ENCODE measurements at places on chromosomes 3 and 15.

GRCh38 chr3:73365756-73366397 is 258.9 kb downstream of the PDZRN3 start:
- DNase-seq = no peak

DNA sequence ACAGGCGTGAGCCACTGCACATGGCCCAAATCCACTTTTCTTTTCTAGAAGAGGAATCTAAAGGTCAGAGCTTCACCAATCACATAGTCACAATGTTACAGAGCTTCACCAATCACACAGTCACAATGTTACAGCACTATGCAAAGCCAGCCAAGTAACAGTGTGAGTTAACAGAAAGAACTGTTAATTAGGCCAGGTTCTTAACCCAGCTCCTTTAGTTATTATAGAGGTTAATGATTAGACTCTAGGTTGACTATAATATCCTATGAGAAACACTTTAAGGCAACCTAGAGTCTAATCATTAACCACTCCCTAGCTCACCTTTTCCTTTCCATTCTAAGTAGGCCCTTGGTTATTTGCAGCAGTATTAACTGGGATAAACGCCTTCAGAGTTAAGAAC is 54.0 kb downstream of the TASOR start:
- no peak for DNase-seq

DNA sequence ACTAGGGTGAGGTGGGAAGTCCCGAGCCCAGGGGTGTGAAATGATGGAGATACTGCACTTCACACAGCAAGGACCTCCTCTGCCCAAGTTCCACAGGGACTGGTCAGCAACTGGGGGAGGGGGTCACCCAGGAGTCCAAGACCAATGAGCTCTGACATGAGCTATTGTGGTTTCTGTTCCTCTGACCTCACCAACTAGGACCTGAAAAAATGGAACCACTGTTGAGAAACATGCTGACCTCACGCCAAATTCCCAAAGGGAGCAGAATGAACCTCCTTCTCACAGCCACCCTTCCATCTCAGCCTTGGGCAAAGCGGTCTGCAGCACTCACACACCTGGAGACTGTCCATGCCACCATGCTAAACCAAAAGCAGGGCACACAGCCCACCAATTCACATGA is 69.3 kb downstream of the LRIG1 start:
- DNase-seq = no peak

DNA sequence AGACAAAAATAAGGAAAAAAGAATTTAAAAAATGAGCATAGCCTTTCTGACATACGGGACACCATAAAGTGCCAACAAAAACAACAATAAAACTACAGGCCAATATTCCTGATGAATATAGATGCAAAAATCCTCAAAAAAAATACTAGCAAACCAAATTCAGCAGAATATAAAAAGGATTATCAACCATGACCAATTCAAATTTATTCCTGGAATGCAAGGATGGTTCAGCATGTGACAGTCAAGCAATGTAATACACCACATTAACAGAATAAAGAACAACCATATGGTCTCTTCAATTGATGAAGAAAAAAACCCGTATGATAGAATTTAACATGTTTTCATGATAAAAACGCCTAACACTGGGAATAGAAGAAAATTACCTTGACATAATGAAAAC is 341.7 kb downstream of the PYDC2 start:
- no peak for DNase-seq

GRCh38 chr3:9040996-9041395 is 77.7 kb upstream of the RAD18 start:
- no peak for DNase-seq

- no peak for DNase-seq
Observed at GRCh38 chr3:101941318-101942040, 92.2 kb downstream of the NFKBIZ start.

GRCh38 chr3:18891641-18892040 is 256.7 kb upstream of the KCNH8 start:
- no peak for DNase-seq

GRCh38 chr3:102189956-102190723 is 244.7 kb upstream of the ZPLD1 start:
- DNase-seq = no peak

GRCh38 chr15:71591057-71591456 is 219.3 kb upstream of the NR2E3 start:
- no peak for DNase-seq

DNA sequence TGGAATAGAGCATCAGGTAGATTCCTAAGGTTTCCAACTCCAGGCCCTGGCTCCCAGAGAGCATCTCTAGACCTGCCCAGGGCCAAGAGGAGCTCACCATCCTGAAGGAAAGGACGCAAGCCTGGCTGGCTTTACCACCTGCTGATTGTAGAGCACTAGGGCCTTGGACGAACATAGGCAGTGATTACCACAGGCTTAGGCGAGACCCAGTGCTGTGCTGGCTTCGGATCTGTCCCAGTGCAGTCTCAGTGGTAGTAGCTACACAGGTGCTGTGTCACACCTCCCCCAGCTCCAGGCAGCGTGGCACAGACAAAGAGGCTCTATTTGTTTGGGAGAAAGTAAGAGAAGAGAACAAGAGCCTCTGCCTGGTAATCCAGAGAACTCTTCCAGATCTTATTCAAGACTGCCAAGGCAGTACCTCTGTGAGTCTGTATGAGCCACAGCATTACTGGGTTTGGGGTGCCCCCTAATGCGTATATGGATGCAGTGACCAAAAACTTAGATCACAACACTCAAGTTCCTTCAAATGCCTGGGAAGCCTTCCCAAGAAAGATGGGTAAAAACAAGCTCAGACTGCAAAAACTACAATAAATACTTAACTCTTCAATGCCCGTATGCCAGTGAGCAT is 25.4 kb downstream of the ISG20 start:
- no peak for DNase-seq

DNA sequence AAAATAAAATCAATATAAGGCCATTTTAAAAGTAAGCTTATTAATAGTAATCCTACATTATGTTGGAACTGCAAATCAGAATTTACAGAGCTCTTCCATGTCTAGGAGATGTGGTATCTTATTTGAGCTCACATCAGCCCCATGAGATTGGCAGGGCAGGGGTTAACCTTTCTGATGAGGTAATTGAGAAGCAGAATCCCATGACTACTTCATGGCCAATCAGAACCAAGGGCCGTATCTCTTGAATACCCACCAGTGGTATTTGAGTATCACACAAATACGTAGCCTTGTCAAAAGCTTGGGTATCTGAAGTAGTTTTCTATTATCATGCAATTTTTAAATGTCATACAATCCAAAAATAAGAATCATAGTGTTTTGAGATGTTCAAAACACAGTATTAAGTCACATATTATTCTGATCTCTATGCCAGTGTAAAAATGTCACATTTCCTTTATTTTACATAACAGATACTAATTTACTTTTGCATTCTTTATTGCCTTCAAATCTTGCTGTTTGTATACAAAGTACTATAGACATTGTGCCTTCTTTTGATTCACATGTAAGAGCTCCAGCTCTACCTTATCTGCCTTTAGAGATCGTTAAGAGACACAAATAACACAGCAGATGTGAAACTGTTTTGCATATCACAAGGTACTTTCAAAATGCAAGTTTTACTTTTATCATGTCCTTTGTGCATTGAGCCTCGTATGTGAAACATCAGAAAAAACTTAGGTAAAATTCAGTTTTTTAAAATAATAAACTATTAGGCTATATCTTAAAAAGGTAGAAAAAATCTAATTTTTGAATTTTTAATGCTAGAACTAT is 251.7 kb upstream of the GOLGA6L4 start:
- DNase-seq = no peak

DNA sequence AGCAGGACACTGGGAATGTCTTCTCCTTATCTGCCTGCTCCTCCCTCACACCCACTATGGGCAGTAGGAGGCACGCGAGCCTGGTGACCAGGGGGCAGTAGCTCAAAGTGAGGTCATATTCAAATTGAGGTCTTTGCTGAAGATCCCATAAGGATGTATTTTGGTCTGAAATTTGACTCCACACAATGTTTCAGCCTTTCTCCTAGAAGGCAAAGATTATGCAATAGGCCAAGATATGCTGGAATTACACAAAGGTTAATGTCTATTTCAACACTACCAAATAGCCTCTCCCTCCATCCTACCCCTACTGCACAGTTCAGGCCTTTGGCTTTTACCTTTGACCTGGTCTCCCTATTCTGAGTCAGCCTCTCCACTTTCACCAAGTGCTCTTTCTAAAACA is 203.0 kb downstream of the TIGIT start:
- DNase-seq = no peak

DNA sequence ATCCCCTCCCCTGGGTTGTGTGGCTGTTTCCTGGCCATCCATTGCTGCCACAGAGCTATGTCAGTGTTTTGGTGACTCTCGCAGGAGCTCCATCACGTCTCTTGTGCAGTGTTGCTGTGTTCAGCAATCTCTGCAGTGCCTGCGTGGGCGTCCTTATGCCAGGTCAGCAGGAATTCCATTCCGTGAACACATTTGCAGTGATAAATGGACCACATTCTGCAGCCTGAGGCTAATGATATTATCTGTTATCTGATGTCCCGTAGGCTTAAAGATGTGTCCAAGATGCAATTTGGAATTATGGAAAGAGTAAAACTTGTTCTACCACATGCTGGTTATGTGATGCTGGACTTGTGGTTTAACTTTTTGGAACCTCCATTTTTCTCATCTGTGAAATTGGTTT is 25.5 kb upstream of the COL6A6 start:
- no peak for DNase-seq

GRCh38 chr15:31080591-31081014 is 20.9 kb downstream of the TRPM1 start:
- DNase-seq = no peak

- no peak for DNase-seq
Observed at GRCh38 chr15:55802600-55803376, 59.8 kb upstream of the PRTG start.

DNA sequence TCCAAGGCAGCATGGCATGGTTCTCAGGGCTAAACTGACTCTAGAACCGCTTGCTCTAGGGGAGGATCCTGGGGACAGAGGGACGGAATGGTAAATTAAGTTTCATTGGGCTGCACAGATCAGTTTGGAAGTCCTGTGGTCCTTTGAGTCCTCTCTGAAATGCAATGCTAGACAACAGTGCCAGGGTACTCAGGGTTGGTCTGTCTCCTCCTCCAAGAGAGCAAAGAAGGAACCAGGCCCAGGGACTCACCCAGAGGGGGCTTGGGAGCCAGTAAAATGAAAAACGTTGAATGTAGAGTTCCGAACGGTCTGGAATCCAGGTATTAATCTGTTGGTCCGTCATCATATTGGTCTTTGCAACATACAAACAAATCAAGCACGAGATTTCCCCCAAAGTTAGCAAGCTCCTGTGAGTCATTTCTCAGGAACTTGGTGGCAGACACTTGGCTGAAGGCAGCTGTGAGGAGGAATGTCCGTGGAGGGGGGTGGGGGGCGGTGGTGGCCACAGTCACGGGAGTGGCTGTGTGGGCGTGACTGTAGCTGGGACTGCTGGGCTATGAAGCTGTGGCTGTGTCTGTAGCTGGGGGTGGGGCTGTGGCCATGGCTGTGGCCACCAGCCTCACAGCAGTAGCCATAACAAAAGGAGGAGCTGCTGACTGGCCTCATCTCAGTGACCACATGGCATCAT is 361.0 kb downstream of the SHQ1 start:
- DNase-seq = peak; percentile 31

GRCh38 chr3:119492810-119493209 is 5.5 kb upstream of the TIMMDC1 start:
- no peak for DNase-seq

- no peak for DNase-seq
Observed at GRCh38 chr3:131561511-131561910, 58.7 kb upstream of the MRPL3 start.

DNA sequence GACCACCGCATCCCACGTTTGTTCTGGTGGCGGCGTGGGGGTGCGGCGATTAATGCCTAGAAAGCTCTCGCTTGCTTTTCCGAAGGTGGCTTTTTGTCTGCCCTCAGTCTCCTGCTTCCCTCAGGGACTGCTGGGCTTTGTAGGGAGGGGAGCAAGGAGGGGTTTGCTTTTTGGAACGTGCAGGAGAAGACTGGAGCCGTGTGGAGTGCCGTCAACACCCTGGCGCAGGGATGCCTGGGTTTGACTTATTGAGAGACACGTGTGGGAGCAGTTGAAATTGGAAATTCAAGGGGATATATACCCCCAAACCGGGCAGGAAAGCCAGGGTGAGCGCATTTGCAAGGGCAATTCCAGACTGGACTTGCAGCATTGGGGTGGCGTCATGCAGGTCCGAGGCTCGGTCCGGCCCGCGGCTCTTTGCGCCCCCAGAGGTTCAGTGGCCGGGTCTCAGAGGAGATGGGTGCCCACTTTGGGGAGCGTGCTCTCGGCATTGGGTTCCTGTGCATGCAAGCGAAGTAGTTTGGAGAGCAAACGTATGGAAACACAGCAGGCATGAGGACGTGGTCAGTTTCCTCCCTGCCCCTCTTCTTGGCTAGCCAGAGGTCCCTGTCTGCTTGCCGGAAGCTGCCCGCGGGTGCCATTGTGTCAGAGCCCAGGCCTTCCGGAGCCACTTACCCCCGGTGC is 2.1 kb downstream of the EPHB1 start:
- peak; percentile 44 for DNase-seq

GRCh38 chr15:84944311-84944710 is 37.3 kb upstream of the PDE8A start:
- DNase-seq = no peak

GRCh38 chr15:66620341-66620740 is 54.5 kb upstream of the LCTL start:
- no peak for DNase-seq

DNA sequence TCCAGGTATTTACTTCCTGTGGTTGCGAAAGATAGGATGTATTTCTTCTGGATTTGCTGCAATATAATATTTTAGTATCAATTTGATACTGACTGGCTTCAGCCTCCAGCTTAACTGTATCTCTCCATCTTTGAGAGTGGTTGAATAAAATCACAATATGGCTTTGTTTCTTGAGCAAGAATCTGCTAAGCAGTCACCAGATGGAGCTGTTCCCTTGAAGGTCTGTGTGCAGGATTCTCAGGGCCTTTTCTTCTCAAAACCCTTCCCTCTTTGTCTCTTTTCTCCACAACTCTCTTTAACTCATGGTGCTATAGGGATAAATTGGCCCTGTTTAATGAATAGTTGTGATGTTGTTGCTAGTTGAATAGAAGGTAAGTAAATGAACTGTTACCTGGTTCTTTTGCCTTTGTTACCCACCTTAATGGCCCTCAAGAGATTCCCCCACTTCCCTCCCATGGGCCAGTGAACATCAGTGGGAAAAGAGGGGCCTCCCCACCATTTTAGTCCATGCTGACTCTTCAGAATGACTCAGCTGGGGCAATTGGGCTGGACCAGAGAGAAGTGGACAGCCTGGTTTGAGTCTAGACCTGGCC is 34.8 kb upstream of the RAB6B start:
- DNase-seq = no peak

GRCh38 chr3:197023998-197024651 is 5.5 kb downstream of the MELTF start:
- no peak for DNase-seq
